SK-MEL-5 (cell line): ENCODE measurements at places on chromosomes 7 and 10.

DNA sequence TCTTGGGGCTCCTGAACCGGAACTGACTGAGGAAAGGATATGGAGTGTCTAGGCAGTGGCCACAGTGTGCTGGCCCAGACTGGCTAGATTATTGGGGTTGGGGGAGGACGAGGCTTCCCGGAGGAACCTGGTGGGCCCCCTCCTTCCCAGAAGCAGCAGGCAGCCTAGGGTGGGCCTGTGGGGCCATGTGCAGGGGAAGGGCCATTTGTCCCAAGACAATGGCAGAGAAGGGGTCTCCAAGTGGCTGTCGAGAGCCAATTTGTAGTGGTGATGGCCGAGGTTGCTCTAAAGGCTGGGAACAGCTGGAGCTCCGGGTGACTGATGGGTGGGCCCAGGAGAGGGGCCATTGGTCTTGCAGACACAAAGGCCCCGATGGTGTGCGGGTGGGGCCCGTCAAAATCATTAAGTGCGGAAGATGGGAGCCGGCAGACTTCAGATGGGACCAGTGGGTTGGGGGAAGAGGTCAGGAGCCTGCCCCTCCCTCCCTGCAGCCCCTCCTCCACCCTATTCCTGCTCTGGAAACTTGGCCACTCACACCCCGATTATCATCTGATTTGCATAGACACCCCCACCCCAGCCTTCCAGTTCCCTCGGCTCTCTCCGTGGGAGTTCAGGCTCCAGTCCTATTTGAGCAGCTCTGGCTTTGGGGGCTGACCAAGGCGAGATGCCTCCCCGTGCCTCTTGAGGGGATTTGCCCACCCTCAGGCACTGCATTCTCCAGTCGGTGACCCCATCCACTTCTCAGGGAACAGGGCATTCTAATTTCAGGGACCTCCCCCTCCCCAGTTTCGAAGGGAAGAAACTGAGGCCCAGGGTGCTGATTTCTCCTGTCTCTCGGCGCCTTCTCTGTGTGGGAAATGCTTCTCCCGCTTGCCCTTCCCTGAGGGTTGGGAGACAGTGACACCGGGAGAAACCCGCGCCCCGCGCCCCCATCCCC, 36.0 kb upstream of the PAX2 start:
- DNase-seq: no peak

- DNase-seq: no peak
These were observed 993.1 kb downstream of the KCNMA1 start for GRCh38 chr10:76644476-76644875.

DNA sequence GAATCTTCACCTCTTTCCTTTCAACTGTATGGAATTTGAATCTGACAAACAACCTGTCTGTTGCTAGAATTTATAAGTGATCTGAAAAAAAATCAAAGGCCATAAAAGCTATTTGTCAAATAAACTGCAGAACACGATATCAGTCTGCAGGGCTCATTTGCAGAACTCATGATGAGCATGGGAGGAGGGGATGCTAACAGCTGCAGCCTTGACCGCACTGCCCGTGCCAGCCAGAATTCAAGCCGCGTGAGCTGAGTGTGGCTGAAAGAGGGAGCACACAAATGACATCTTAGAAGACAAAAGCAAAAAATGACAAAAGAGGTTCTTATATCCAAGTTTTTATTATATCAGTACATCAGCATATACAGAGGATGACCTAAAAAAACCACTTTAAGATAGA, 15.7 kb downstream of the LRRTM3 start:
- no peak for DNase-seq

DNA sequence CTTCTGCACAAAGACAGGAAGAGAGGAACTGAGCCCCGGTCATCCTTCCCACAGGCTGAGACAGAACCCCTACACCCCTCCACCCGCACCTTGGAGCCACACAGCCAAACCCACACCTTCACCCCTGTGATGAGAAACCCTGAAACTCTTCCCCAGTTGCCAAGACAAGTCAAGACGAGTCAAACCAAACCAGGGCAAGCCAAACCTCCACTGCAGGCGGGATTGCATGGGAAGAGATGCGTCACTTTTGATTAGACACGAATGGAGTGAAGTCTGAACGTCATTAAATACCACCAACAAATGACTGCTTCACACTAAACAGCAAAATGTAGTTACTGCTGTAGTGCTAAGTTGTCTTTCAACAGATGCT, 73.8 kb downstream of the PRPF18 start:
- no peak for DNase-seq

DNA sequence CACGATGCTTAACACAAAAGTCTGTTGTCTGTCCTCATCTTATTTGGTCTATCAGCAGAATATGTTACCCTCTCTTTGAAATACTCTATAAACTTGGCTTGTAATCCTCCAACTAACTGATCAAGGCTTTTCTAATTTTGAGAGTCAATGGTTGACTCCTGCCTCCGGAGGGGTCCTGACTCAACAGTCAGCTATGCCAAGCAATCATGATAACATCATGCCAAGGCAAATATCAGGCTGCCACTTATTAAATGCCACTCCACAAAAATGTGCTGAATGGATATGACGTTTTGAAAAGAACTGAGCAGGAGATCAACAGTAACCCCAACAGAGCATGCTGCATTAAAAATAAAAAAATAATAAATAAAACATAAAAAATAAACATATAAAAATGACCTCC, 116.1 kb downstream of the PARD3 start:
- DNase-seq: peak; percentile 18

GRCh38 chr7:89377219-89377618, 581.7 kb upstream of the TEX47 start:
- no peak for DNase-seq

DNA sequence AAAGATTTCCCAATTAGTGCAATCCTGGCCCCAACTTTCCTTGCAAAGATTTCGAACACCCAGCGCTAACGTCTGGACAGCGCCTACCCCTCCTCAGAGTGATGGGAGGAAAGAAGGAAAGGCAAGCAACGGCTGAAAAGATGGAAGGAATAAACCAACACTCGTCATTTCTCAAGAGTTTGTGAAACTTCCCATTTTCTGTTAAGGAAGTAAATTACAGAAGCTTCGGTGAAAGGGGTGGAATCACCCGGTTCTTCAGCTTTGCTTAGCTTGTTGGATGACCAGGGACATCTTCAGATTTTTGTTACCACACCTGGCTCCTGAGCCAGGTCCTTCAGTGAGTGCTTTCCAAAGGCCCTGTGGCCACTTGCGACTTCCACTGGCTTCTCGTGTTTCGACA, 313.1 kb downstream of the SKIDA1 start:
- no peak for DNase-seq

DNA sequence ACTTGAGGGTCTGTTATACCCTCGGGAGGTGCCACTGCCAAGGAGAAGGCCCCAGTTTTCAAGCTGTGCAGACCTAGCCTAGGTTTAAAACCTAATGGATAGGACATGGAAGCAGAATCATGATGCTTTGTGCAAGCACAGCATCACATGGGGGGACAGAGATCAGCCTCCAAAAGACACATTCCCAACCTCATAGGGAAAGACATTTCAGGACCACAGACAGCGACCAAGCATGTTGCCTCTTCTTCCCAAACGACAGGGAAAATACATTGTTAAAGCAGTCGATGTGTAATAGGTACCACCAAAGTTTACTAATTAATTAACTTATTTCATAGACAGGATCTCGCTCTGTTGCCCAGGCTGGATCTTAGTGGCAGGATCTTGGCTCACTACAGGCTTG, 573.9 kb downstream of the TCERG1L start:
- no peak for DNase-seq

DNA sequence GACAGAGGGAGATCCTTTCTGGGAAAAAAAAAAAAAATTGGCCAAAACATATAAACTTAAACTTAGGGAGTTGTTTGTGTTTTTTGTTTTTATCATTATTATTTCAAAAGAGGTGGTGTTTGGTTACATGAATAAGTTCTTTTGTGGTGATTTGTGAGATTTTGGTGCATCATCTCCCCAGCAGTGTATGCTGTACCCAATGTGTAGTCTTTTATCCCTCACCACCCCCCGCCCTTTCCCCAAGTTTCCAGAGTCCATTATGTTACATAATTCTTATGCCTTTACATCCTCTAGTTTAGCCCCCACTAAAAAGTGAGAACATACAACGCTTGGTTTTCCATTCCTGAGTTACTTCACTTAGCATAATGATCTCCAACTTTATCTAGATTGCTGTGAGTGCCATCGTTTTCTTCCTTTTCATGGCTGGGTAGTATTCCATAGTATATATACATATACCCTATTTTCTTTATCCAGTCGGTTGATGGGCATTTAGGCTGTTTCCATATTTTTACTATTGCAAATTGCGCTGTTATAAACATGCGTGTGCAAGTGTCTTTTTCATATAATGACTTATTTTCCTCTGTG, 148.1 kb upstream of the ZNF92 start:
- DNase-seq: no peak

DNA sequence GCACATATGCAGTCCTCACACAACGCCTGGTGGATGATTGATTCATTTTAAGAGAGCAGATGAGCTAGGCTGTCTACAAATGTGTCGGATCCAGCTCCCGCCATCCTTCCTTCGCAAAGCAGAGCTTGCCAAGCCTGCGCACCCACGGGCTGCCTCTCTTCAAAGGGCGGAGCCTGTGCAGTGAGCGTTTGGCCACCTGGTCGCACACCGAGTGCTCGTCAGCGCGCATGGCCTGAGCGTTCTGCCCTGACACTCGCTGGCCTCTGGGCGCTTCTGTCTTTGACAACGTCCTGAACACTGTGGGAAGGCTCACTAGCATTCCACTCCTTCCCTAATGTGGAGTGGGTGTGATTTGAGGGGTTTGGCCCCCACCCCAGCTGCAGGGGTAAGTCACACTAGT, 47.1 kb upstream of the TMEM72 start:
- DNase-seq: no peak

- DNase-seq: no peak
These were observed 14.8 kb downstream of the USP54 start for GRCh38 chr10:73576178-73576889.

- DNase-seq: no peak
These were observed 16.7 kb downstream of the GPRIN2 start for GRCh38 chr10:46539596-46540411.

- peak; percentile 30 for DNase-seq
These were observed 28.6 kb downstream of the VCL start for GRCh38 chr10:74026428-74027015.

GRCh38 chr7:112279042-112279441, 72.5 kb downstream of the ZNF277 start:
- no peak for DNase-seq

- DNase-seq: no peak
These were observed 12.1 kb upstream of the PDSS1 start for GRCh38 chr10:26685441-26685840.

GRCh38 chr10:123068087-123068853, 59.5 kb downstream of the ACADSB start:
- DNase-seq: no peak

DNA sequence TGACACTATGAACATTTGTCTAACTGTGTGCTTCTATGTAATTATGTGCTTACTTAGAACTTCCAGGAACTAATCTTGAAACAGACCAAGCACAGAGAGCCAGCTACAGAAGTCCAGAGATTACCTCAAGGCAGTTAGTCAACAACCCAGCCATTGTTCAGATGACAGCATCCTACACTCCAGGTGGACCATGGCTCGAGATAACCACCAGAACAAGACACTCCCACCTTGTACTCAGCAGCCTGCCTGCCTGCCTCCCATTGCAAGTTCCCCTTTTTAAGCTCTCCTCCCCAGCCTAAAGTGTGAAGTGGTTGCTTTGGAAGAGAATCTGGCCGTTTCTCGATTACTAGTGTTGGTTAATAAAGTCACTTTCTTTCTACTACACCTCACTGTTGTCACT, 1080.6 kb upstream of the LRRN3 start:
- DNase-seq: no peak

DNA sequence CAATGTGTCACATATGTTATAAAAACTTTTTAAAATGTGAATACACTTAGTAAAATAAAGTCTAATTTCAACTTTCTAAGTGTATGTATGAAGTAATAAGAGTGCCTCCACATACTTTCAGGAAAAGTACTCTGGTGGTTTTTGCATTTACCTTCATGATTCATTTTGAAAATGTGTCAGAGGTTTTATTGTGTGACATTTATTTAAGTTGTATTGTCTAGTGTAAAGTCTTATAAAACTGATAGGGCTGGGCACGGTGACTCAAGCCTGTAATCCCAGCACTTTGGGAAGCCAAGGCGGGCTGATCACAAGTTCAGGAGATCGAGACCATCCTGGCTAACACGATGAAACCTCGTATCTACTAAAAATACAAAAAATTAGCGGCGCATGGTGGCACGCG, 226.5 kb downstream of the ITGB1 start:
- no peak for DNase-seq

DNA sequence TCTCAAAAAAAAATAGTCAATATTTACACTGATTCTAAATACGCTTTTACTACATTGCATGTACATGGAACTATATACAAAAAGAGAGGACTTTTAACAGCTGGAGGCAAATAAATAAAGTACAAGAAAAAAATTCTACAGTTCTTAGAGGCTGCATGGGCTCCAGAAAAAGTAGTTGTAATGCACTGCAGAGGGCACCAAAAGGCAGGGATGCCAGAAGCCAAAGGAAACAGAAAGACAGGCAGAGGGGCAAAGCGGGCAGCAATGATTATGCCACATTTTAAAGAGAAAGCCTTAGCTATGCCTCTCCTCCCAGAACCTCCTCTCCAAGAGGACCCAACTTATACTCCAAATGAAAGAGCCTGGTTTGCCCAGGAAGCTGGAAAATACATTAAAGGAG, 11.6 kb upstream of the ADCK2 start:
- peak; percentile 64 for DNase-seq

GRCh38 chr10:69312528-69312927, 34.2 kb downstream of the HK1 start:
- DNase-seq: no peak

DNA sequence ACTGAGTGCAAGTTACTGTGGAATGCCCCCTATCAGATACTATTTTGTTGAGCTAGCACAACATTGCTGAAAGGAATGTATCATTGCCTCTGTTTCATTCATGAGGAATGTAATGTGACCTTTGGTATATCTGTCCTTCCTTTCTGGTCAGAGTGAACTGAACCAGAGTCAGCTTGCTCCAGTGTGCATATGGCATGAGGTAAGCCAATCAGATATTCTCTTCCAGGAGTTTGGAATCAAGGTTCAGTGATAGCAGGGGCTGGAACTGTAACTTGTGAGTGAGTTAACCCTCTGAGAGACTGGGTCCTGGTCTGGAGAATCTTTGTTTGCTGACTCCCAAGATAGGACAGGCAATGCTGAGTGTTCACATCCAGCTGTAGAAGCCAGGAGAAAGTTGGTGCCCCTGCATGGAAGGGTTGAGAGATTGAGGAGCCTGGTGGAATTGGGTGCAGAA, 45.3 kb upstream of the OSBPL3 start:
- DNase-seq: peak; percentile 46
